ENCODE measurements at places on chromosomes 7 and 10. TPM values are rescaled to one million over a fixed set of nuclear protein-coding genes. Genes with fewer than 3 reads are reported as not detected.

DNA sequence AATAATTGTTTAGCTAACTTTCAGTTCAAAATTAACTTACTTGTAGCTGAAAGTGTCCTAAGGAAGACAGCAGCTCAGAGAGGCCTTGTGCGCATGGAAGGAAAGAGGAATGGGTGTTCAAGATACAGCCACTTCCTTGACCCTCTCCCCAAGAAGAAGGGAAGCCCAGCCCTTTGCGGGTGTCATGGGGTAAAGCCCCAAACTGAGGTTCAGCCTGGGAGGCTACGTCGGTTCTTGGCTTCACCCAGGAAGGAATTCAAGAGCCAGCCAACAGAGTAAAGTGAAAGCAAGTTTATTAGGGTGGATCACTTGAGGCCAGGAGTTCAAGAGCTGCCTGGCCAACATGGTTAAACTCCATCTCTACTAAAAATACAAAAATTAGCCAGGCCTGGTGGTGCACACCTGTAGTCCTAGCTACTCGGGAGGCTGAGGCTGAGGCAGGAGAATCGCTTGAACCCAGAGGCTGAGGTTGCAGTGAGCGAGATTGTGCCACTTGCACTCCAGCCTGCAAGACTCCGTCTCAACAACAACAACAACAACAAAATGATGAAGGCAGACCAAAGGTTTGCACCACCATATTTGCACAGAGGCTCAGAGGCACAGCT, 15.9 kb downstream of the GPRIN2 start:
- no peaks in the 10 kb centered on the region for H3K27me3 ChIP-seq
- no peak for DNase-seq
- H3K4me1 ChIP-seq: no peaks in the 10 kb centered on the region
- no peak overlapping the region for H3K27ac ChIP-seq
- no peak overlapping the region for H3K4me3 ChIP-seq

GRCh38 chr10:60778214-60778970, at the start of gene CDK1:
TSS of gene CDK1 (plus strand) at chr10:60778478. CDS start at chr10:60780166, 1,688 bp downstream.
- H3K4me1 ChIP-seq: no peaks in the 10 kb centered on the region
- H3K27me3 ChIP-seq: no peaks in the 10 kb centered on the region
- no peaks in the 10 kb centered on the region for H3K36me3 ChIP-seq
- peak within 1 kb of the TSS; percentile 80 for H3K4me3 ChIP-seq
- H3K27ac ChIP-seq: peak within 1 kb of the TSS; percentile 55

DNA sequence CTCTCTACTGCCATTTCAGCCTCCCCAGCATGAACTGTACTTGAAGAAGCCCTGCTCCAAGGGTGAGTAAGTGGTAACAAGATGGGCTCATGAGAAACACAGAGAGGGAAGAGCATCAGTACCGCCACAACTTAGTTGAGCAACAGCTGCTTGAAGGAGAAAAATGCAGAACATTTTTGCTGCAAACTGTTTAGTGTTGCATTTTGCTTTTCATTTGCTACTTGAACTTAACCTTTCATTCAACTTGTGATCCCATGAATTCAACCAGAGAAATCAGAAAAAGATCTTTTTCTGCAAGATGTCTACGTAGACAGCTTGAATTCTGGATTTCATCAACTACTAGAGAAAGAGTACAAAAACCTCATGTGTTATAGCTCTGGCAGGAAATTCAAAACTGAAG, 40.7 kb downstream of the ANK3 start:
- DNase-seq: no peak
- H3K4me1 ChIP-seq: no peaks in the 10 kb centered on the region
- H3K36me3 ChIP-seq: no peaks in the 10 kb centered on the region
- no peak overlapping the region for H3K4me3 ChIP-seq
- no peak overlapping the region for H3K27ac ChIP-seq

DNA sequence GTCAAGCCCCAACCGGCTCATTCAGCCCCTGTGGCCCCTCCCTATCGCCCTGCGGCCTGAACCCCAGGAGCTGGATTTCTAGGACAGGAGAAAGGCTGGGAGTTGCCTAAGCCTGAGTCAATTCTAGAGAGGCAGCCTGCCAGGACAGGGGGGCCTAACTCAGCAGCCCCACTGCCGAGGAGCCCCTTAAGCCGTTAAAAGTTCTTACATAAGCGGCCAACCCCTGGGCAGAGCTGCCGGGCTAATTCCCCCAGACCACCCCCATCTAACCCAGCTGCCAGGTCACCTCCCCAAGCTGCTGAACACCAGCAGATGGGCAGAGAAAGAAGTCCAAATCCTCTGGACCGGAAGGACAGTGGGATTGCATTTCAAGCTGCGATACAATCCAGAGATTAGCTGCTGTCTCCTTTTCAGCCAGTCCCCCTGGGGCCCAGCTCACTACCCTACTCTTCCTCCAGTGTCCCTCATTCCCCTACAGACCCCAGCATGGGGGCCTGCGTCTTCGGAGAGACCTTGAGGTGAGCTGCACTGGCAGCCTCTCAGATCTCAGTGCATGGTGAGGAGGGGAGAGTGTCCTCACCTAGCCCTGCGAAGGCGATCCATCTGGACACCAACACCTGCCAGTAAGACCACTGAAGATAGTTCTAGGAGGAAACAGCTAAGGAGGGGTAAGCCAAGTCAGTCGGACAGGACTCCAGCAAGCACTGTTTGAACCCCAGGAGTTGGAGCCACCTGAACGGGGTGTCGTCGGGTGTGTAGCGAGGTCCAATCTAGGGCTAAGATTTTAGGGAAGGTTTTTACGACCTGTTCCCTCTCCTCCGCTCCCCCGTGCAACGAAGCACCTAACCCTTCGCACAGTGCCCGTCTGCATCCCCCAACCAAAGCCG, 830 bp downstream of the IMPDH1 start:
- H3K27ac ChIP-seq: peak overlapping the region; percentile 81
- H3K4me3 ChIP-seq: peak overlapping the region; percentile 89
- H3K27me3 ChIP-seq: no peaks in the 10 kb centered on the region
- peak; percentile 5 for DNase-seq
- no peaks in the 10 kb centered on the region for H3K36me3 ChIP-seq

DNA sequence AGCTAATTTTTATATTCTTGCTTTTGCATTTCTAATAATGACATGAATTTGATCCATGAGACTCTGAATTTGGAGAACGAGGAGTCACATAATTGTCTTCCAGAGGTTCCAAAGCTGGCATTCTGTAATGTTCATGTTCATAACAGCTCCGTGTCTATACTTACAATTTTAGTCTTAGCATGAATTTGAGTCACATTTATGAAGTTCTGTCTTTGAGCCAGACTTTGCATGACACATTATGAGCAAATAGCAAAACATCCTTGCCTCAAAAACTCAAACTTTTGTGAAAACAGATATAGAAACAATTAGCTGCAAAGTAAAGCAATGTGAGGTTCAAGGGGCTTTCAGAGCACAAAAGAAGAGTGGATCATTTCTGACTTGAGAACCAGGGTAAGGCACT, 44.5 kb upstream of the CAV2 start:
- no peak overlapping the region for H3K4me3 ChIP-seq
- no peaks in the 10 kb centered on the region for H3K36me3 ChIP-seq
- DNase-seq: no peak
- no peak overlapping the region for H3K27ac ChIP-seq

DNA sequence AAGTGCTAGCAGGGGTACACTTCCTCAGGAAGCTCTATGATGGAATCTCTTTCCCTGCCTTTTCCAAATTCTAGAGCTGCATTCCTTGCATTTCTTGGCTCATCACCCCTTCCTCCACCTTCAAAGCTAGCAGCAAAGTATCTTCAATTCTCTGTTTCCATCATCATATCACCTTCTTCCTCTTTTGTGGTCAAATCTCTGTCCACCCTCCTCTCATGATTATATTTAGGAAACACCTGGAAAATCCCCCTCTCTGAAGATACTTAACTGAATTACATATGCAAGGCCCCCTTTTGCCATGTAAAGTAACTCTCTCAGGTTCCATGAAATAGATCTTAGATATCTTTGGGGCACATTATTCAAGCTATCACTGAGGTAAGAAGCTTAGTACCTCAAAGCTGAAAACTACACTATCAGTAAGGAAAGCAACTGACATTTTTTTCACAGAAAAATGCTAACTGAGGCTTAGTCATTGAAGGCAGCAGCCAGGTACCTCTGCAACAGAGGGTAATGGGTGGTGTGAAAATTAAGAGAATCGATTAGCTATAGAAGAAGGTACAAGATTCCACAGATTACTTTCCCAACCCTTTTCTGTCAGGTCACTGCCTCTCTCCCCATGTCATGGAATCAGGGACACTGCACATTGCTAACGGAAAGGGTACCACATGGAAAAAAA, 197.3 kb downstream of the MACC1 start:
- H3K27me3 ChIP-seq: no peaks in the 10 kb centered on the region
- H3K4me3 ChIP-seq: no peak overlapping the region
- DNase-seq: no peak
- no peaks in the 10 kb centered on the region for H3K4me1 ChIP-seq

DNA sequence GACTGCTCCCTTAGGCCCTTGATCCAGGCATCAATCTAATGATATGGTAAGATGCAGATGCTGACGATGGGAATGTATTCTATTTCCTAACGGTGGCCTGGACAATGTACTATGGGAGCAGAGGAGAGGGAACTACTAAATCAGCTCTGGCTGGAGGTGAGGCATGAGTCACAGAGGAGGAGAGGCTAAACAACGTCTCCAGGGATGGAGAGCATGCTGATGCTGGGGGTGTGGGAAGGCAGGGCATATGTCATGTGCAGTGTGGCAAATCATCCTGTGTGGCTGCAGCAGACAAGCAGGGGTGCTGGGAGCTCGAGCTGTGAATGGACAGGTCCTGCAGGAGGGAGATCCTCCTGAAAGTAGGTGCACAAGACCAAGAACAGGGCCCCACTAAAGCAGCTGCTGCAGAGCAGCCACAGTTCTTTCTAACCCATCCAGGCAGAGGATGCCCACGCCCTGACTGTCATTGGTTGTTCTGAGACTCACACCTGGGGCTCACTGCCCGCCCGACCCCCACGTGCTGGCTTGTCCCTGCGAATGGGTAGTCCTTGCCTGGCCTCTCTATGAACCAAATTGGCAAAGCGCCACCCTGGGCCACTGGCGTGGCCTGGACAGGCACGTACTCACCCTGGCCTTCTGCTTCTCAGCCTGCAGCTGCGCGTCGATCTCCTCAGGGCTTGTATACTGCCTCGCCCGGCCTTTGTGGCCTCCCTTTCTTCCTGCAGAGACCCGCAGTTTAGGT, 4.0 kb downstream of the PDAP1 start:
- H3K4me1 ChIP-seq: peaks cover 21% of the 10 kb centered on the region
- H3K36me3 ChIP-seq: peaks cover 14% of the 10 kb centered on the region
- H3K27ac ChIP-seq: no peak overlapping the region
- DNase-seq: no peak
- H3K4me3 ChIP-seq: no peak overlapping the region

DNA sequence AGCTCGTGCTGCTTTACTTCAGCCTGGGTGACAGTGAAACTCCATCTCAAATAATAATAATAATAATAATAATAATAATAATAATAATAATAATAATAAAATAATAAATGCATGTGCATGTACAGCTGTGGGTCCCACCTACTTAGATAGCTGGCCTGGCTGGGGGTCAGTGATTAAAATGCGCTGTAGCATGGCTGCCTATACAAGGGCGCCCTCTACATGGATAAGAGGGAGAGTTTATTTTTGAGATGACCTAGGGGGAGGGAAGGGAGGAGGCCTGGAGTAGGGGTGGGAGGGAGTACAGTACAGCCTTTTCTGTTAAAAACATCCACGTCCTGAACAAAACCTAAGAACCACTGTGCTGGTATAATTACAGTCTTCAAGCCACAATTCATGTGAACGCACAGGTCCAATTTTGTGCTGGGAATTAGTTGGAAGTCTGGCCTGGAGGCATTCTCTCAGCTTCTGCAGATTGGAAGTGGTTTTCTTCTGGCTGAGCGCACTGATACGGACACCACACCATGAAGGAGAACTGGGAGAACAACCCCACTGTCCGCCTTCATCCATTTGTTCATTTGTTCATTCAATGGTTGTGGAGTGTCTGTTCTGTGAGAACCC, 146.5 kb downstream of the TMEM178B start:
- no peaks in the 10 kb centered on the region for H3K4me1 ChIP-seq
- H3K27me3 ChIP-seq: no peaks in the 10 kb centered on the region
- no peak overlapping the region for H3K27ac ChIP-seq
- no peak overlapping the region for H3K4me3 ChIP-seq
- no peaks in the 10 kb centered on the region for H3K36me3 ChIP-seq

DNA sequence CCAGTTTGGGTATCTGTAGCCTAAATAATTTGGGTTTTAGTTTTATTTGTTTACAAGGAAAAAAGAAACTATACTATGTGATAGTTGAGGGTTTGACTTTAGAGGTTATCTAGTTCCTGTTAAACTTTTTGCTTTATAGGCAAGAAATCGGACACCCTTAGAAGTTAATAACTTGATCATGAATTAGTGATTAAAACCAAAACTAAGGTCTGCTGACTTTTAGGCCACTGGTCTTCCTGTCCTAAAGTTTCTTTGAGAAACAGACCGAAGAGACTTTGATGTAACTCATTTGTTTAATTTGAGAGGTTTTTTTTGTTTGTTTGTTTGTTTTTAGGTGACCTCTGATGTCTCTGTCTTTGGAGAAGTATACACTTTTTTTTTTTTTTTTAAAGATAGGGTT, 59.7 kb downstream of the PHTF2 start:
- H3K27me3 ChIP-seq: no peaks in the 10 kb centered on the region
- peaks cover 14% of the 10 kb centered on the region for H3K4me1 ChIP-seq
- DNase-seq: no peak
- H3K4me3 ChIP-seq: no peak overlapping the region
- H3K36me3 ChIP-seq: no peaks in the 10 kb centered on the region
- no peak overlapping the region for H3K27ac ChIP-seq

- no peaks in the 10 kb centered on the region for H3K36me3 ChIP-seq
- no peaks in the 10 kb centered on the region for H3K27me3 ChIP-seq
- H3K4me1 ChIP-seq: no peaks in the 10 kb centered on the region
- no peak for DNase-seq
These were observed 22.4 kb downstream of the DNAJC12 start for GRCh38 chr10:67815571-67816059.

- no peak overlapping the region for H3K27ac ChIP-seq
- H3K4me1 ChIP-seq: no peaks in the 10 kb centered on the region
- no peak for DNase-seq
These were observed 1.3 kb downstream of the FGFR2 start for GRCh38 chr10:121596689-121597503.

GRCh38 chr7:158881731-158882130, 25.4 kb downstream of the DYNC2I1 start:
- no peaks in the 10 kb centered on the region for H3K4me1 ChIP-seq
- DNase-seq: no peak
- no peak overlapping the region for H3K4me3 ChIP-seq
- H3K27me3 ChIP-seq: no peaks in the 10 kb centered on the region
- H3K27ac ChIP-seq: no peak overlapping the region

GRCh38 chr7:28173531-28173930, 7.1 kb downstream of the JAZF1 start:
- DNase-seq: no peak
- H3K27me3 ChIP-seq: no peaks in the 10 kb centered on the region
- H3K36me3 ChIP-seq: no peaks in the 10 kb centered on the region
- H3K4me1 ChIP-seq: no peaks in the 10 kb centered on the region

DNA sequence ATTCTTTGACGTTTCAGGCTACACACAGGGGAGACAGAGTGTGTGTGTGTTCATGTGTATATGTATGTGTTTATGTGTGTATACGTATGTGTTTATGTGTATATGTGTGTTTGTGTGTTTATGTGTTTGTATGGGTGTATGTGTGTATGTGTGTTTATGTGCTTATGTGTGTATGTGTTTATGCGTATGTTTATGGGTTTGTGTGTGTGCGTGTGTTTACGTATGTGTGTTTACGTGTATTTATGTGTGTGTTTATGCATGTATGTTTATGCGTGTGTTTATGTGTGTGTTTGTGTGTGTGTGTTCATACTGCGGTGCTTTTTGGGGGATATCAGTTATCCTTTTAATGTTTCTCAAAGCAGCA, 39.2 kb upstream of the CNPY1 start:
- H3K4me1 ChIP-seq: no peaks in the 10 kb centered on the region
- H3K36me3 ChIP-seq: no peaks in the 10 kb centered on the region
- DNase-seq: no peak
- H3K27me3 ChIP-seq: no peaks in the 10 kb centered on the region
- H3K4me3 ChIP-seq: no peak overlapping the region

PRR15 gene
- not detected for total RNA-seq

OR2A12 gene
- total RNA-seq: not detected

ZNF365 gene
- total RNA-seq: 0.08 TPM

GDF2 gene
- total RNA-seq: not detected

PLA2G12B gene
- total RNA-seq: not detected

Data from naive thymus-derived CD4-positive, alpha-beta T cell (primary cell).